Activated effector memory CD4-positive, alpha-beta T cell treated with anti-CD3 and anti-CD28 coated beads, Interleukin-2, amount 50 U/mL, for 16 hours (primary cell): ENCODE measurements at places on chromosomes 5 and 9.

DNA sequence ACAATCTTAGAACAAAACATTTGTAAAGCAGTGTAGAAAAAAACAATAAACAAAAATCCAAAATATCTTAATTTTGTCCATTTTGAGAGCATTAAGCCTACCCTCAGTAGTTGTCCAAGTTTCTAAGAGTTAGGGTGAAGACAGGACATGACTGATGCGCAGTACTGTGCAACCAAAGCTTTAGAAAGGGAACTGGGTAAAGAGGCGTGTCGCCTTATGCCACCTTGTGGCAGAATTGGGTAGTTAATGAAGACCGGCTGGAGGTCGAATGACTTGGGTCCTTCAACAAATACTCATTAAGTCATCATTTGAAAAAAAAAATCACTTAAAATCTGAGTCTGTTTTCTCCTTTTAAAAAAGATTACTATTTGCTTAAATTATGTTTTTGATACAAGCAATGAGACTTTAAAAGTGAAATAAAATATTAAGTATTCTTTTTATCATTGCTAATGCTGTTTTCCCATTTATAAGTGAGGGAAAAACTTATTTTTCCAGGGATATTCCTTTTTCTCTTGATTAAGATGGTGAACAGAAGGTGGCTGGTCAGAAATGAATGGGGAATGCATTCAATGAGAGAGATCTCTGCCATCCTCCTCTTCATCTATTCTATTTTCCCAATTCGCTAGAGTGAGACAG, 3.5 kb upstream of the RNF20 start:
- DNase-seq, result peak; percentile 88

DNA sequence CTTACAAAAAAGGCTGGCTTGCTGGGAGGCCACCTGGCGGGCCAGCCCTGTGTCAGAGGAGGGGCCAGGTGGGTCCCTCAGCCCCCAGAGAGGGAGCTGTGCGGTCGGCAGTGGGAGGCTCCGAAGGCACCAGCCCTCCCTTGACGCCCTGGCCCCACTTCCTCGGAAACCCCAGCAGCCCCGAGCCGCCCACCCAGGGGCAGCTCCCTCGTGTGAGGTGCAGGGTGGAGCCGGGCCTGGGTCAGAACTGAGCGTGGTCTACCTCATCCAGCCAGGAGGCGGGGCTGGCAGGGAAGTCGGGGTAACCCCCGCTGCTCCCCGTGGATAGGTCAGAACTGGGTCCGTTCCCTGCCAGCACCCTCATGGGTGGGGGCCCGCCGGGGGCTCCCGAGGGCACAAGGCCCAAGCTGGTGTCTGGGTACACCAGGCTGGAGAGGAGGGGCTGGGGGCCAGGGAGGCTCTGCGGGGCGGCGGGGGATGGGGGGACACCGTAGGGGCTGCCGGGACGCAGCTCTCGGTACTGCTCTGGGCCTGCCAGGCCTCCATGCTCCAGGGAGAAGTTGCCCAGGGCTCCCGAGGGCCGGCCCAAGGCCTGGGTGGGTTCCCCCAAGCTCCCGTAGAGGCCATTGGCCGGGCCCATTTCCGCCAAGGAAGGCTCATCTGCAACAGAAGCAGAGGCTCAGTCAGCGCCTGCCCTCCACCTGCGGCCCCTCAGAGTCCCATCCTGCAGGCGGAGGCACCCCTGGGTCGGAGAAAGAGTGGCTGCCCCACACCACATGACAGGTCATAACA, 7.6 kb downstream of the LHX3 start:
- no peak for DNase-seq

DNA sequence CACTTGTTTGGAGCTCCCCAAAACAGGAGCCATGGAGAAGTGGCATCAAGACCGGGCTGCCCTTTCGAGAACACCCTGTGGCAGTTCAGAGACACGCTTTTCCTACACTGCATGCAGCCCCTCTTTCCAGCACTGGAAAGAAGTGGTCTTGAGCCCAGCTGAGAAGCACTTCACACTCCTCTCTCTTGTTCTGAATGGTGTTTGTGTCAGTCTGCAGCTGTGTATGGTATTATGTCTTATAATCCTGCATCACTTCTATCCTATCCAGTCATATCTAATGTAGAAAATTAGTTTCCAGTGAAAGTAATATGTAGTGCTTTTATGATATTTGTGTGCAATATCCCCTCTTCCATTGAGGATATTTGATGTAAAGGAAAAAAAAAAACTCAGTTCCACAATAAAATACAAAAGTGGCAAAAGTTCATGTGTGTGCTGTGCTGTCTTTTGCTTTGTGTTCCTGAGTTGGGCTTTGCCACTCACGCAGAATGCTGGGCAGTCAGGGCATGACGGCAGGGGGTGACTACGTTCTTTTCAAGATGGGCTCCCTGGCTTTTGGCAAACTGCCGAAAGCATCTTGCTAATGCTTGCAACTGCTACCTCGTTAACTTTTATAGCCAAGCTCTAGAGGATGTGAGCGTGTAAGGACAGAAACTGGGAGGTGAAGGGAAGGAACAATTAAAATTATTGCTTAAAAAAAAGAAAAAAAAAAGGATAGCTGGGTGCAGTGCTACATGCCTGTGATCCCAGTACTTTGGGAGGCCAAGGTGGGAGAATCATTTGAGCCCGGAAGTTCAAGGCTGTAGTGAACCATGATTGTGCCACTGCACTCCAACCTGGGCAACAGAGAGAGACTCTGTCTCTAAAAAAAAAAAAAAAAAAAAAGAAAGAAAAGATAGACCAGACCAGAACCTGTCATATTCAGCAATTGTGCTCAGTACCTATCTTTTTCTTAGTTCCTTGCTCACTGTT, 102.2 kb downstream of the MAP1B start:
- no peak for DNase-seq

- DNase-seq, result no peak
These were observed 3.0 kb upstream of the TJP2 start for GRCh38 chr9:69171049-69171448.

GRCh38 chr5:175693741-175694140, 35.9 kb downstream of the HRH2 start:
- DNase-seq, result no peak

DNA sequence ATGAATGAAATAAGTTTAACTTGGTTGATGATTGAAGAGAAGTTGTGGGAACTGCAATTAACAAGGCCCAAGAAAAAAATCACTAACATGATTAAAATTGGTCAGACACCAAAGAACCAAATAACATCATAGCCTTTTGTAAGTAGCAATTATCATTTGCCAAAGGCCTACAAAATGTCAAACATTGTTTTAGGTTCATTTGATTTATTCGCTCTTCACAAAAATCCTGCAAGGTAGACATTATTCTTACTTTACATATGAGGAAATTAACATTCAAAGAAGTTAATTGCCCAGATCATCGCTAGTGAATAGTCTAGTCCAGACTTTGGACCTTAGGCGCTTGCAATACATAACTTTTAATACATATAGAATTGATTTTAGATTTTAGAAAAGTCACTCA, 2.6 kb downstream of the POLK start:
- DNase-seq, result no peak
